Activated CD8-positive, alpha-beta memory T cell treated with anti-CD3 and anti-CD28 coated beads, Interleukin-2, amount 10 ng/mL, durations not matched to agents 7 days and 5 days (primary cell): ENCODE measurements at places on chromosomes 16 and 17.

- no peaks in the 10 kb centered on the region for H3K36me3 ChIP-seq
- no peak overlapping the region for H3K4me3 ChIP-seq
- H3K27ac ChIP-seq: no peak overlapping the region
- no peaks in the 10 kb centered on the region for H3K4me1 ChIP-seq
- no peak for DNase-seq
Measured at GRCh38 chr17:41559548-41559947, 12.3 kb downstream of the KRT9 start.

DNA sequence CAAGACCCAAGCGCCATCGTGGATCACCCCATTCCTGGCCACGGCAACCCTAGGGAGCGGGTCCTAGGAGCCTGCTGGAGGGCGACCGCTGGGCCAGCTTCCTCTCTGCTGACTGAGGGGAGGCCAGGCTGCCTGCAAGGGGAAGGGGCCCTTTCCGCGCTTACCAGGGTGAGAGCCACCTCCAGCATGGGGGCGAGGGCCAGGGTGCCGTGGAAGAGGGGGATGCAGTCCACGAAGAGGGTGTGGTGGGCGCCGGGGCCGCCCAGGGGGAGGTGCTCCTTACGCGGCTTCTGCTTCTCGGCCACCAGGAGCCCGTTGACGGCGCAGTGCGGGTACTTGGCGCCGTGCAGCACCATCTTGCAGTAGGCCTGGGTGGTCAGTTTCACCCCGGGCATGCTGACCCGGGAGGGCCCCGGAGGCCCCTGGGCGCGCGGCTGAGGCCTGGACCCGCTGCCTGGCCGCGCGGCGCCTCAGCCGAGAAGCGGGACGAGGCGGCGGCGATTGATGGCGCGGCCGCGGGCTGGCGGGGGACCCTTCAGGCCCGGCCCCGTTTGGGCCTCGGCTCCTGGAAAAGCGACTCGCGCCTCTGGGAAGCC, 345 bp downstream of the EMC8 start:
- peaks cover 52% of the 10 kb centered on the region for H3K4me1 ChIP-seq
- H3K36me3 ChIP-seq: peaks cover 39% of the 10 kb centered on the region
- peak overlapping the region; percentile 86 for H3K4me3 ChIP-seq
- no peaks in the 10 kb centered on the region for H3K27me3 ChIP-seq

- no peaks in the 10 kb centered on the region for H3K4me1 ChIP-seq
- no peaks in the 10 kb centered on the region for H3K36me3 ChIP-seq
- H3K27ac ChIP-seq: no peak overlapping the region
- H3K27me3 ChIP-seq: no peaks in the 10 kb centered on the region
- no peak for DNase-seq
Measured at GRCh38 chr17:2883544-2884213, 87.4 kb downstream of the RAP1GAP2 start.

- peaks cover 34% of the 10 kb centered on the region for H3K36me3 ChIP-seq
- no peaks in the 10 kb centered on the region for H3K27me3 ChIP-seq
- DNase-seq: no peak
- H3K4me1 ChIP-seq: no peaks in the 10 kb centered on the region
- H3K4me3 ChIP-seq: no peak overlapping the region
Measured at GRCh38 chr16:24810951-24811843, 34.6 kb upstream of the SLC5A11 start.

- no peaks in the 10 kb centered on the region for H3K4me1 ChIP-seq
- H3K27ac ChIP-seq: no peak overlapping the region
- H3K4me3 ChIP-seq: no peak overlapping the region
Measured at GRCh38 chr16:62665269-62665668, 629.0 kb upstream of the CDH8 start.

DNA sequence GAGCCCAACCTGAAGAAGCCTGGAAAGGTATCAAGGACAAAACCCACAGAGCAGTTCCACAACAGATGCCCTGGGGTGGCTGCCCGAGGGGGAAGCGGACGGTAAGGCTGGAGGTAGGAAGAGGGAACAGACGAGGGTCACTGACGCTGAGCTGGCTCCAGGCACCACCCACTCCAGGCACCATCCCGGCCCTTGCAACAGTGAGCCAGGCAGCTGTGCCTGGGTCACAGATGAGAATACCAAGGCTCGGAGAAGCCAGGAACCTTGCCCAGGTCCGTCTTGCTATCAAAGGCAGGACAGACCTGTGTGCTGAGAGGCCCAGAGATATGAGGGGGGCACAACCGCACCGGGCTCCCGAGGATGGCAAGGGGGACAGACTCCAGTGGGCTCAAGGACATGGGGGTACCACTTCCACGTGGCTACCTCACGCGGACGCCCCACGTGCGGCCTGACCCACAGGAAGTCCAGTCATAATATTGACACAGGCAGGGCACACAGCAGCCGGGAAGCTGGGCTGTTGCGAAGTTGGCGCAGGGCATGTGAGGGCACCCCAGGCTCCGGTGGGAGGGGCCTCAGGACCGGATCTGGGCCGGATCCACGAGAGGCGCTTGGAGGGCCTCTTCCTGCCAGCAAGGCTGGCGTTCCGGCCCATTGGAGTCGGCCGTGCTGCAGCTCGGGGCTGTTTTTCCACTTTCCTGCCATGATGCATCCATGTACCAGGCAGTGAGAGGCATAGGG, 29.9 kb downstream of the PEMT start:
- no peaks in the 10 kb centered on the region for H3K27me3 ChIP-seq
- no peaks in the 10 kb centered on the region for H3K4me1 ChIP-seq
- H3K4me3 ChIP-seq: no peak overlapping the region
- DNase-seq: no peak
- H3K36me3 ChIP-seq: no peaks in the 10 kb centered on the region

DNA sequence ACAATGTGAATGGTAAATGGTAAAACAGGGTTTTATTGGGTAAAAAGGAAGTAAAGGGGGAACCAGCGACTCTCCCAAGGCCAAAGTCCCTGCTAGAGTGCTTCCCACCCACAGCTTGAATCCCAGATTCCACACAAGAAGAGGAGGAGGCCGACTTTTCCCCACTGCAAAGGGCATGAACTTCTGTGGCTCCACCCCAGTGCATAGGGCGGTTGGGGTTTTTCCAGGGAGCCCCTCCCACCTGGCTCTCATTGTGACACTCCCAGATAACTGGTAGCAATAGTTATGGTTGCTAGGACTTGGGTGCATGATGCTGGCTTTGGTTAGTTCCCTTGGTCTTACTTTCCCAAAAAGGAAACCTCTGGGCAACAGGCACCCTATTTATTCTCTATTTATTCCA, 666.0 kb upstream of the CA10 start:
- H3K27ac ChIP-seq: no peak overlapping the region
- no peak overlapping the region for H3K4me3 ChIP-seq
- no peaks in the 10 kb centered on the region for H3K36me3 ChIP-seq
- H3K27me3 ChIP-seq: no peaks in the 10 kb centered on the region
- no peak for DNase-seq

DNA sequence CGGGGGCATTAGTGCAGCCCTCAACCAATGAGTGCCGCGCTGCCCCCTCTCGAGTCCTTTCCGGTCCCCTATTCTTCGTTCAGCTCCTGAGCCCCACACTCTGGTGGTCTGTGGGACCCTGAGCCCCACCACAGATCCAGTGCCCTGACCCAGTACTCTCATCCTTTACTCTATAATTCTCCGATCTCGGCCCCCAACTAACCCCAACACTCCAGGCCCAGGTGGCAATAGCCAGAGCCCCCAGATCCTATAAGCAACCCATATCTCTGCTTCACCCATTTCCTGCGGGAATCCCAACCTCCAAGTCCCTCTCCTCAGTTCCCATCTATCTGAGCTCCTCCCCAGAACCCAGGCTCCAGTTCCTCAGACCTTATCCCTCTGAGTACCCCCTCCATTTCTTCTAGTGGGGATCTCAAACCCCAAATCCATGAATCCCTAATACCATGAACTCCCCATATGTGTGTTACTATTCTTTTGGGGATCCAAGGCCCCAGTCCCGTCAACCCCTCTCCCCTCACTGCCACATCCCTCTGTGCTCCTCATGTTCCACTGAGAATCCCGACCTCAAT, 1.0 kb upstream of the TBC1D10B start:
- H3K36me3 ChIP-seq: peaks cover 21% of the 10 kb centered on the region
- DNase-seq: no peak
- H3K27ac ChIP-seq: peak overlapping the region; percentile 94
- peaks cover 38% of the 10 kb centered on the region for H3K4me1 ChIP-seq

- no peaks in the 10 kb centered on the region for H3K27me3 ChIP-seq
- no peak overlapping the region for H3K27ac ChIP-seq
- H3K4me1 ChIP-seq: no peaks in the 10 kb centered on the region
- H3K36me3 ChIP-seq: no peaks in the 10 kb centered on the region
Measured at GRCh38 chr17:69175625-69176456, 34.1 kb upstream of the ABCA6 start.
